ENCODE measurements at places on chromosomes 2 and 18. TPM values are rescaled to one million over a fixed set of nuclear protein-coding genes. Genes with fewer than 3 reads are reported as not detected.
A peak's percentile ranks its signal among the peaks of the same experiment; 100 is the strongest.

DNA sequence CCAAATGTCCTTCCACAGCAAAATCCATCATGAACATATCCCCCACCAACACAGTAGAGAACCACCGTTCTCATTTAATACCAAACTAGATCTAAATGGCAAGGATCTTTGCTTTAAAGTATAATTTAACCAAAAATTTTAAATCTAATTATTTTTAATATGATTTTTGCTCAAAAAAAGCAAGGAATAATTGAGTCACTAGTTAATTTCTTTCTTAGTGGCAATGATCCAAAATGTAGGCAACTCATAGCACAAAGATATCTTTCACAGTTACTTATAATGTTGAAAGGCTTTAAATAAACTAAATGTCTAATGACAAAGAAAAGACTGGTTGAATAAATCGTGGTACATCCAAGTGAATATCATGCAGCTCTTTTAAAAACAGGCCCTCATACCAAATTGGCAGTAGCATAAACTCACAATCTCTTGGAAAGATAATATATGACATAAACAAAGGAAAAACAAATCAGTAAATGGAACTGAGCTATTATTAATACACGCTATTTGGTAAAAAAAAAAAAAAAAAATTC lies 20.3 kb downstream of the PTPN2 start:
- peak overlapping the region; percentile 87 for H3K27ac ChIP-seq
- no peaks in the 10 kb centered on the region for H3K27me3 ChIP-seq
- DNase-seq, result no peak

DNA sequence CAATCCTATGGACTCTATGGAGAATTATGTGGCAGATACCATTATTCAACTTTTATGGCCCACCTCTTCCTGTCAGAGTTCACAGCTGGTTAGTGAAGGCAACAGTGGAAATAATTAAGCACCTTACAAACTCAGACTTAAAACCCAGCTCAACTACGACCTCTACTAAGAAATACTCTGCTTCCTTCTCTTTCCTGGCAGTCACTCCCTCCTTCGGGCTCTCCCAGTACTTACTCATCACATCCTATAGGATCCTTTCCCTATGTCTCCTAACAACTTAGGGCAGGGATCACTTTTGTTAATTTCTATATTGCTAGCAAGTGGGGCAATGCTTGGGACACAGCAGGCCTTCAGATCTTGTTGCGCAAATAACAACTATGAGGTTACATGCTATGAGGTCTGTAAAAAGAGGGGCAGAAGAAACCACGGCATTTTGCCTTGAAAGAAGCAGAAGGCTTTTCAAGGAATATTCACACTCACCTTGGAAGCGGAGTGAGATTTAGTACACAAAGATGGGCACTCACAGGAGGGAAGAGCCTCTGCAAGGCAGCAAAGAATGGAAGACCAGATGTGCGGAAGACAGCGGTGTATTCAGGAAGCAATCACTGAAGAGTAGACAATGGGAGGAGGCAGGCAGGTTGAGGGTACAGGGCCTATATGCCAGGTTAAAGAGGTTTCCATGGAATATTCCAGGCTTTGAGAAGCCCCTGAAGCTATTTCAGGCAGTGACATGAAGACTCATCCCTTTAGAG lies 2.1 kb downstream of the STK39 start:
- H3K27me3 ChIP-seq, result no peaks in the 10 kb centered on the region
- no peak for DNase-seq
- peak overlapping the region; percentile 93 for H3K27ac ChIP-seq

DNA sequence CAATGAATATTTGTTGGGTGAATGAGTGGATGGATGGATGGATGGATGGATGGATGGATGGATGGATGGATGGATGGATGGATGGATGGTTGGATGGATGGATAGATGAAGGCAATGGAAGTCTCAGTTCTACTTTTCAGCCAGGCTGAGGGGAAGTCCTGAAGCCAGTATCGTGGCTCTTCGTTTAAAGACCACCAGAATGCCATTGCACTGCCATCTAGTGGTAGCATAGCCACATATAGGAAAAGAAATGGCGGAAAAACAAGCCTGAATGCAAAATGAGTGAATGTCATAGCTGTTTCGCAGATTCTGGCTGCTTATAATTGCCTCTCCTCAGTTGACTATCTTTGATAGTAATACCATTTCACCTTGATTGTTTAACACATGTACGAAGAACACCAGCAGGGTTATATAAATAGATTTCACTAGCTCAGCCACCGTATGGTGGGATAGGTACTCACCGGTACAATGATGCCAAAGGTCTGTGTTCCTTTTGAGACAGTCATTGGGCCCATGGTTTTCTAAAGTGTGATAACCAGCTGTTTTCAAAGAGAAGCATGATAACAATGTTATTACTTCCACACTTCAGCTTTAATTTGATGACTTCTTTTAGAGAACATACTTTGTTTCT lies 62.3 kb upstream of the GREB1L start:
- no peak overlapping the region for H3K4me3 ChIP-seq
- H3K27ac ChIP-seq, result no peak overlapping the region
- H3K4me1 ChIP-seq, result no peaks in the 10 kb centered on the region
- no peaks in the 10 kb centered on the region for H3K27me3 ChIP-seq

DNA sequence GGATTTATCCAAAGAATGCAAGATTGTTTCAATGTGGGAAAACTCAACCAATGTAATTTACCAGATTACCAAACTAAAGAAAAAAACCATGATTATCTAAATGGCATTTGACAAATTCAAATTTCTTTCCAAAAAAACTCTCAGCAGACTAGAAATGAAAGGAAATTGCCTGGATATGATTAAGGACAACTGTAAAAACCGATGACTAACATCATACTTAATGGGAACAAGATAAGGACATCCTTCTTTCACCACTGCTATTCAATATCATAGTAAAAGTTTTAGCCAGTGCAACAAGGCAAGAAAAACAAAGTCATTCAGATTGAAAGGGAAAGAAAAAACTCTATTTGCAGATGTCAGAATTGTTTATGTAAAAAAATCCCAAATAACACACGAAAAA lies 4.4 kb upstream of the CCDC150 start:
- H3K27me3 ChIP-seq, result no peaks in the 10 kb centered on the region
- DNase-seq, result no peak
- no peaks in the 10 kb centered on the region for H3K36me3 ChIP-seq
- no peak overlapping the region for H3K4me3 ChIP-seq

GRCh38 chr2:55301277-55301676 lies 32.2 kb upstream of the MTIF2 start:
- H3K4me1 ChIP-seq, result no peaks in the 10 kb centered on the region
- H3K27me3 ChIP-seq, result no peaks in the 10 kb centered on the region
- no peak for DNase-seq
- peaks cover 29% of the 10 kb centered on the region for H3K36me3 ChIP-seq
- no peak overlapping the region for H3K27ac ChIP-seq
- no peak overlapping the region for H3K4me3 ChIP-seq

TLX2 gene
- total RNA-seq, result 0.19 TPM

CCBE1 gene
- 0.33 TPM for total RNA-seq

CCL20 gene
- 2.8 TPM for total RNA-seq

DNA sequence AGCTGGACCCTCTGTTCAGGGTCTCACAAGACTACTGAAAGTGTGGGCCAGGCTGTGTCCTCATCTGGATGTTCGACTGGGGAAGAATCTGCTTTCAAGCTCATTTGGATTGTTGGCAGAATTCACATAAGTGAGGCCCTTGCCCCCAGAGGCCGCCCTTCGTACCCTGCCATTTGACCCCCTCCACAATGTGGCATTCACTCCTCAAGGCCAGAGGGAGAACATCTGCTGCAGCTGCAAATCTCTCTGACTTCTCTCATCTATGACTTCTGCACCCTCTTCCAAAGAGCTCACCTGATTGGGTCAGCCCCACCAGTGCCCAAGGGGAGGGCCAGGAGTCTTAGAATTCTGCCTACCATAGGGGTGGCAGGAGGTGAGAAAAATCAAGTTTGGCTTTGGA lies 3.9 kb upstream of the CNDP2 start:
- H3K27ac ChIP-seq, result no peak overlapping the region
- no peaks in the 10 kb centered on the region for H3K27me3 ChIP-seq
- DNase-seq, result no peak
- no peaks in the 10 kb centered on the region for H3K36me3 ChIP-seq
- no peak overlapping the region for H3K4me3 ChIP-seq
- peaks cover 9% of the 10 kb centered on the region for H3K4me1 ChIP-seq

- no peak for DNase-seq
- H3K27ac ChIP-seq, result no peak overlapping the region
- peaks cover 4% of the 10 kb centered on the region for H3K4me1 ChIP-seq
Observed at GRCh38 chr18:49008716-49009115, 58.0 kb upstream of the SMAD7 start.

GRCh38 chr2:20433249-20433648 lies 13.6 kb upstream of the RHOB start:
- H3K4me1 ChIP-seq, result no peaks in the 10 kb centered on the region
- DNase-seq, result no peak
- H3K27ac ChIP-seq, result no peak overlapping the region
- peaks cover 2% of the 10 kb centered on the region for H3K27me3 ChIP-seq
- no peak overlapping the region for H3K4me3 ChIP-seq

Data from thymus (tissue), 14 donors.